ENCODE measurements at places on chromosomes 7 and 10.

DNA sequence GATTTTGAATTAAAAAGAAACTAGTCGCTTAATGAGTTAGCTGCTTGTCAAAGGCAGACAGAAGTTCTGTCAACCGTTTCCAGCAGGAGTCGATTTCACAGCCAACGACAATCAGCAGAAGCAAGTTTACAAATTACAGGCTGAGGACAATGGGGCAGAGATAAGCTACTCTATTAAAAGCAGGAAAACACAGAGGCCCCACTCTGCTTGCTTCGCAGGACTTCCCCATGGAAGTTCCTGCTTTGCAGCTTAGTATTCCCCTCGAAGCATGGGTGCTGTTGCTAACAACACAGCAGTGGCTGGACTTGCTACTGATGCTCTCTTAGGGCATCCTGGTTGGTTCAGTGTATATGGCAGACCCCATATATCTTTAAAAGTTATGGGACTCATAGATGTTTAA lies 50.8 kb upstream of the KLF6 start:
- no peak for DNase-seq

DNA sequence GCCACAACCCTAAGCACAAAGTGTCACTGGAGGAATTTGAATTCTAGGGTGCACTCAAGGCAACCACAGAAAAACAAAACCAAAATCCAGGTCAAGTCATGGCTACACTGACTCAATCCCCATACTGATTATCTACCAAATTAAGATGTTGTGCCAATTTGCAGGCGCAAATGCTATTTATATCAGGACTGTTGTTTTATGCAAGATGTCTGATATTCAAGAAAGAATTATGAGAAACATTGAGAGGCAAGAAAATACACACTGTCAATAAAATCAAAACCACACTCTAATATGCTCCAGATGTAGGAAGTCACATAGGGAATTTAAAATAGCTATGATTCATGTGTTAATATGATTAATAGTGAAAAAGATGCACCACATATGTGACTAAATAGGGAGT lies 141.3 kb upstream of the MINDY3 start:
- no peak for DNase-seq

DNA sequence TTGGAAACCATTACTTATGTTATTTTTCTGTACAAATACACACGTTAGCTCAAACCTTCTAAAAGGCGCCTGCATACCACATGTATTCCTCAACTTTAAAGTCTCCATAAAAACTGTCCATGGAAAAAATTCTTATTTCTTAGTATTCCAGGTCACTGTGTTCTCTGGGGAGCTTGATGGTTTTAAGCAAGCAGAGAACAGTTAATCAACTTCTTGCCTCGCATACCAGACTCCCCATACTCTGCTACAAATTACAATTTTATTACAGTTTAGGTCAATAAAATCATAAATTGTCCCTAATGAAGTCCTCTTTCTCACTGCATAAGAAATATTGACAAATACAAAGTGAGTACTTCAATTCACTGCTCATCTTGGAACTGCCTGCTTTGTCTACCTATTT lies 77.0 kb upstream of the GPR22 start:
- DNase-seq: no peak

DNA sequence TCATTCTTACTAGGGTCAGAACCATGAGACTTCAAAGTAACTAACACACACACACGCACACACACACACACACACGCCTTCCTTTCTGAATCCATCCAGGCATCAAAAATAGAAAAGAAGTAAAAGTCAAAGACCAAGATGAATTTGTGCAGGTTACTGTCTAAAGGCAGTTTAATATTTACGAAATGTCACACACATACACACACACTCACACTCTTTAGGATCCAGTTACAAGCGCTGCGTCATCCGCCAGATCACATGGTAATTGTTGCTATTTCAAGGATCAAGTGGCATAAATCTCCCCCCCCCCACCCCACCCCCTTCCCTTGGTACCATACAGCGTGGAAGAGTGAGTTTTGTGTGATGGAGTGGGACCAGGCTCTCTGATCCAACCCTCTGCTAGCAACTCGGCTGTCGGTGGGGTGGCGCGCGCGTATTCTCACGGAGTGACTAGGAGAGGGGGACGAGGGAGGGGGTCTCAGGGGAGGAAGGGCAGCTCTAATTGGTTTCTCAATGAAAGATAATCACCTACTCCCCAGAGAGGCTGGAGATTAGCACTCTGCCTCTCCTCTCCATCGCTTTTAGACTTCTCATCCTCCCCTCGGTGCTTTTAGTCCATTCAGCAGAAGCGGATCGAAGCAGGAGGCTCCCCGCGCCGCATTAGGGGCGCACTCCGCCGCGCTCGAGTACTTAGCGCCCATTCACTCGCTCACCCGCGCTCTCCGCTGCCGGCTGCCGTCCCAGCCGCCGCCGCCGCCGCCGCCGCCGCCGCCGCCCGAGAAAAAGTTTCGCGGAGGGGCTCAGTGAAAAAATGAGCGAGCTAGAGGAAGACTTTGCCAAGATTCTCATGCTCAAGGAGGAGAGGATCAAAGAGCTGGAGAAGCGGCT lies 83.5 kb upstream of the PRKG1 start:
- DNase-seq: no peak

GRCh38 chr10:98131619-98132018 lies 2.8 kb upstream of the R3HCC1L start:
- no peak for DNase-seq

GRCh38 chr10:11875494-11876281 lies 52.5 kb downstream of the PROSER2 start:
- DNase-seq: no peak

- DNase-seq: no peak
These were observed 269.8 kb downstream of the FZD1 start for GRCh38 chr7:91533996-91534395.

DNA sequence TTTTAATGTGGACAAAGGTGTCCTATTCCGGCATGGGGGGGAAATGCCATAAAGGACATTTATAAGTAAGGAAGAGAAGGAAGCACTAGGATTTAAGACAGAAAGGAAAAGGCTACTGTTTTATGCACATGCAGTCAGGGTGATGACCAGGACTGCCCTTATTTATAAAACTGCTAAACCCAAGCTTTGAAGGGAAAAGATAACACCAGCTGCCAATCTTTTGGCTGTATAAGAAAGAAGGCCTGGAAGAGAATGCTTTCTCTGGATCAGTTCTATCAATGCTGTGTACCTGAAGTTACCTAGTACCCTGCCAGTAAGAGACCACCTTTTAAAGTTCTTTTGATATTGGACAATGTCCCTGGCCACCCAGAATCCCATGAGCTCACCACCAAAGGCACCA lies 59.2 kb downstream of the MINDY3 start:
- DNase-seq: no peak

- no peak for DNase-seq
These were observed 658.6 kb downstream of the CCSER2 start for GRCh38 chr10:84987039-84987438.

- no peak for DNase-seq
These were observed 446.5 kb downstream of the LRMDA start for GRCh38 chr10:75877877-75878276.

DNA sequence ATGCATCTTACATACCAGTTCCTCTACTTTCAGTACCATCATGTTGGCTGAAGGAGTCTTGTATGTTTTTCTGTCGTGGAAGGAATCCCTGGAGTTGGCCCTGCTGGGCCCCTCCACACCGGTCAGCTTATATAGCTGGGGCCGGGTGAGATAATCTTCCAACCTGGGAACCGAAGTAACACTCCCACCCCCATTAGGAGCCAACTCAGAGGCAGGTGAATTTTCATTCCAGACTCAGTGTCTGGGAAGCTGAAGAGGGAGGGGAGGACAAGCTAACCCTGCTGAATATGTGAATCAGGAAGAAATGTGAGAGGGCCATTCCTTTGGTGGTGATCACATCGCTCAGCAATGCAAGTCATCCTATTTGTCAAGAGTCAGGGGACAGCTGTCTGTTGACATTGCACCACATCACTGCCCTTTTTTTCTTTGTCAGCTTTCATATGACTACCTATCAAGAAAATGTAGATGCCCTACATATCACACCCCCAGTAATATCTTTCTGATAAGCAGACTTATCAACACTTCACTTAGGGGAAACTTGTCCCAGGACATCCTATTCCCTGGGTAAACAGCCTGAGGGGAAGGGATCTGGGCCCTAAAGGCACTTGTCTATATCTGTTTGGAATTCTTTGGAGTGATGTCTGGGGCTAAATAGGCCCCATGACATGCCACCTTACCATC lies at the start of gene ANKRD1:
Gene ANKRD1 (minus strand): TSS at position 102 of the 681 bp plus-strand sequence. CDS start 60 bp downstream, at position 42.
- DNase-seq: no peak

DNA sequence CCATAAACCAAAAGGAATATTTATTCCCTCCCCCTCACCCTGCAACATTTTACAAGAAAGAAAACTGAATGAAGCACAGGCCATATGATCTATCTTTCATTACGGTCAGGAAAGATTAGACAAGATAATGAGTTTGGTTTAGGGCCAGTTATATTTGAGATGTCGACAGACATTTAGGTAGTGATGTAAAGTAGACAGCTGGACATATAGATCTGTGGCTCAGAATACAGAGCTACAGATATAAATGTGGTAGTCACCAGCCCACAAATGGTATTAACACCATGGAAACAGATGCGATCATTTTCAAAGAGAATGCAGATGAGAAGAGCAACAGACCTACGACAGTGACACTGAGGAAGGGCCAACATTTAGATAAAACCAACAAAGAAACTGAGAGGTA lies 142.5 kb downstream of the SRPK2 start:
- no peak for DNase-seq

GRCh38 chr7:82235713-82236112 lies 207.9 kb downstream of the CACNA2D1 start:
- no peak for DNase-seq

DNA sequence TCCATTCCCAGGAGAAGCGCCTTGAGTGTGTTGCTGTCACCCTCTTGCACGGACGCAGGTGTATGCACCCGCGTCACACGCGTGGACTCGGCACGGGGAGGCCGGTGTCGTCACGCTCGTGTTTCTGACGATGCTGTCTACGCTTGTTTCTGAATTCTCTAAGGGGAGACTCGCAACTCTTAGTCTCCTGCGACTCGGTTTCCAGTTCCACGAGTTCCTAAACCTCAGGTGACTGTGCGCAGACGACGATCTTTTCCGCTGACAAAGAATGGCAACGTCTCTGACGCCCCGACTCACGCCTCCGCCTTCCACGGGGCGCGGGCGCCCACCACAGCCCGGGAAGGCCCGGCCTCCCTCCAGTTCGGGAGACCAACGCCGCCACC lies 579 bp downstream of the IDI1 start:
- DNase-seq: no peak

DNA sequence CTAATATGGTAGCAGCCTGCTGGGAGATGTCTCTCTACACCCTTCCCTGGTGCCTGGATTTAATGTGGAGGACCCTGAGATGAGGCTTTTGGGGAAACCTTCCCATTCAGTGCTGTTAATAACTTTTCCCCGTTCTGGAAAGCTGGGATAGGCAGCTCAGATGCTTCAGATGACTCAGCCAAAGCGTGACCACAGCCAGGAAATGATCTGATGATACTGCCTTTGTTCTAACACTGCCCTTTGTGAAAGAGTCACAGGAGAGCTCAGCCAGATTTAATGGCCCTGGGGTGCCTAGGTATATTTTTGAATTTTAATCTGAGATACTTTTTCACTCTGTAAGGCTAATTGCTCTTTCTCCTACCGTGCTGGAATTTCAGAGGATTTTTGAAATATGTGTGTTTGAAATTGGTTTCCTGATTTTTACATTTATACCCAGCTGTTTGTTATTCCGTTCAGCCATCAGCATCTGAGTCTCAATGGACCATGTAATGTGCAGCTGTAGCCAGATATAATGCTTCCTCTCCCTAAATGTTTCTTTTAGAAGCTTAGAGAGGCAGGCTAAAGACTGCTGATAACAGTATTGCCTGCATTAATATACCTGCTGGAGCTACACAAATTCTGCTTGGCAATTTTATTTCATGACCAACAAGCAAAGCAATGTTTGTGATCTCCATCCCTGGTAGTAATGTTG lies 17.8 kb downstream of the CELF2 start:
- no peak for DNase-seq

GRCh38 chr10:26372513-26373354 lies 65.4 kb upstream of the APBB1IP start:
- no peak for DNase-seq

DNA sequence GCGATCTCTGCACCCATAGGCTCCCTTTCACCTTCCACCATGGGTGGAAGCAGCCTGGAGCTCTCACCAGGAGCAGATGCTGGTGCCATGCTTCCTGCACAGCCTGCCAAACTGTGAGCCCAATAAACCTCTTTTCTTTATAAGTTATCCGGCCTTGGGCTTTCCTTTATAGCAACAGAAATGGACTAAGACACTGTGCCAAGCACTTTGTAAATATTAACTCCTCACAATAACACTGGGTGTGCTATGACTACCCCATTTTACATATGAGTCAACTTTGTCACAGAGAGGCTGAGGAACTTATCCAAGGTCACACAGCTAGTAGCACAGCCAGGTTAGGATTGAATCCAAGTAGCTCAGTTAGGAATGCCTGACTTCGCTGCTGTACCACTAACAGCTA lies 79.7 kb upstream of the KCNMA1 start:
- no peak for DNase-seq

DNA sequence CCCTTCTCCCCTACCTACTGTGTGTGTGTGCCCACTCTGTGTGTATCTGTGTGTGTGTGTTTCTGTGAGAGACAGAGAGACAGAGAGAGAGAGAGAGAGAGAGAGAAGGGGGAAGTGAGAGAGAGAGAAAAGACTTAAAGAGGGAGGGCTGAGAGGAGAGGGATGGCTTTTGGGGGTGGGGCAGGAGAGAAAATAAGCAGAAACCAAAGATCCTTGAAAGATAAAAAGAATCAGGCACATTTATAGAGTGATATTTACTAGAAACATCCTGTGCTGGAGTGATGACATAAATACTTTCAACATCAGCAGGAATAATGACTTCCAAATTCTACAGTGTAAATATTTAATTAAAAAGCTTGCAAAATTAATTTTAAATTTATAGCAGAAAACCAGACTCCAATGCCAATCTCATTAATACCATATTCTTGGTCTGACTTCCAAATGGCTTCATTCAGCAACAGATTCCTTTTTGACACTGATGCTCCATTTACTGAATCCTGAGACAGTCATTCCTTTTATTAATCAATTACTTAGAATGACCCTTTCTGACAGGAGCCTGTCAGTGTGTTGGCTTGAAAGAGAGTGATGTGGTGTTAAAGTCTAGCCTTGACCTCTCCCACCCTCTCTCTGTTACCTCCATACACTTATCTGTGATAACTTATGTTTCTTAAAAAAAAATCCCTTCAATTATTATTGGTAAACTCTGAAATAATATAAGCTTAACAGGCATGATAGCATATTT lies 41.7 kb upstream of the WNT2 start:
- DNase-seq: no peak

GRCh38 chr10:19874791-19875190 lies 58.6 kb downstream of the PLXDC2 start:
- no peak for DNase-seq
